Thoracic aorta (tissue), 2 donors: ENCODE measurements at places on chromosomes 6 and 20.

GRCh38 chr20:24771542-24772061 is 177.5 kb upstream of the CST7 start:
- DNase-seq, result no peak

- no peak for DNase-seq
Observed at GRCh38 chr6:34063651-34064050, 82.2 kb downstream of the GRM4 start.

DNA sequence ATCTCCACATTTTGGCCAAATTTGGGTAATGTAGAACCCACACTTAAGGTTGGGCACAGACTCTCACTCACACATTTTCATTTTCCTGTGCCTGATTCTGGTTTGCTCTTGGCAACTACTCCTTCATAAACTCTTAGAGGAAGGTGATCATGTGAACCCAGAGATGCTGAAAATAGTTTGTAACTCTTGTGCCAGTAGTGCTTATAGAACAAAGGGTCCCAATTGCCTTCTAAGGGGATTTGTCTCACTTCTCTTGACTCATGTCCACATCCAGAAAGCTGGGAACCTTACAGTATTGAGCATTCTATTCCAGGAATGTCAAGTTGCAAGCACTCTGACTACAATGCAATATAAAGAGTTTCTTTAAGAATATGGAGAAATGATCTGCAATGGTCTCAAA is 62.0 kb upstream of the TASP1 start:
- no peak for DNase-seq

DNA sequence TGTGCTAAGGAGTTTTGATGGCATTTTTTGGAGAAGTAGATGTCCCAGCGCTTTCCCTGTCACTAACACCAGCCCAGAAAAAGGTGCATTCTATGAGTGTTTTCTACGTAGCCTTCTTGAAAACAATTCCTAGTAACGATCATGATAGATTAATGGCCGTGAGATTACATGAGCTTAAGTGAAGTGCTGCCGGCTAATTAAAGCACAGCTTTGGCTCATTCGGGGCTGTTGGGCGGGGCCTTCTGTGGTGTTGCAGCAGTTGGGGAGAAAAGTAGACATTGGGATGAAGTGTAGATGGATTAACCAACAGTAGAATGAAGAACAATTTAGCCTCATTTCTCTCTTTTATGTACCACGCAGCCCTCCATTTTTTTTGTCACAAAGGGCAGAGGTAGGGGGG is 20.8 kb upstream of the TRAF3IP2 start:
- DNase-seq, result no peak

DNA sequence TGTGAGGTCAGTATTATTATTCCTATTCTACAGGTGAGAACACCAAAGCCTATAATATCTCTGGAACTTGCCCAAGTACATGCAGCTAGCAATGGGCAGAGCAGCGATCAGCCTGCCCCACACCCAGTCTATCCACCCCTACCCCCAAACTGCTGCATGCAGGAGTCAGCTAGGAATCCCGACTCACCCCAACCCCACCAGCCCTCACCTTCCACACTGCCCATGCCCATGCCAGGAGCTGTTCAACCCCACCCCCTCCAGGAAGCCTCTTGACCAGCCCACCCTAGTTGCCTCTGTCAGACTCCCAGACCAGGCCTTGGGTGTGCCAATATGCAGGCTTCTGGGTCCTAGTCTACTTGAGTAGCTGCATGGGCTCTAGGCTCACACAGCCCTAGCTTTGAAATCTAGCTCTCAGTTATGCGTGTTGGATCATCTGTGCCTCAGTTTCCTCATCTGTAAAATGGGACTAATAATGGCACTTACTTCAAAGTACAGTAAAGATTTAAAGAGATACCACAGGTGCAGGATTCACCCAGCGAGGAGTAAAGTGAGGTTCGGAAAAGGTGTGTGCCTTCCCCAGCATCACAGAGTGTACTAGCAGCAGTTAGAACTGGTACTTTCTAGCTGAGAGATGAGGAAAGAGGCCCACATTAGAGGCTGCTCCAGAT is 173.2 kb downstream of the VEGFA start:
- no peak for DNase-seq

- no peak for DNase-seq
Observed at GRCh38 chr6:167855825-167856425, 29.2 kb downstream of the AFDN start.

- DNase-seq, result no peak
Observed at GRCh38 chr6:109739686-109740085, 48.6 kb downstream of the FIG4 start.

DNA sequence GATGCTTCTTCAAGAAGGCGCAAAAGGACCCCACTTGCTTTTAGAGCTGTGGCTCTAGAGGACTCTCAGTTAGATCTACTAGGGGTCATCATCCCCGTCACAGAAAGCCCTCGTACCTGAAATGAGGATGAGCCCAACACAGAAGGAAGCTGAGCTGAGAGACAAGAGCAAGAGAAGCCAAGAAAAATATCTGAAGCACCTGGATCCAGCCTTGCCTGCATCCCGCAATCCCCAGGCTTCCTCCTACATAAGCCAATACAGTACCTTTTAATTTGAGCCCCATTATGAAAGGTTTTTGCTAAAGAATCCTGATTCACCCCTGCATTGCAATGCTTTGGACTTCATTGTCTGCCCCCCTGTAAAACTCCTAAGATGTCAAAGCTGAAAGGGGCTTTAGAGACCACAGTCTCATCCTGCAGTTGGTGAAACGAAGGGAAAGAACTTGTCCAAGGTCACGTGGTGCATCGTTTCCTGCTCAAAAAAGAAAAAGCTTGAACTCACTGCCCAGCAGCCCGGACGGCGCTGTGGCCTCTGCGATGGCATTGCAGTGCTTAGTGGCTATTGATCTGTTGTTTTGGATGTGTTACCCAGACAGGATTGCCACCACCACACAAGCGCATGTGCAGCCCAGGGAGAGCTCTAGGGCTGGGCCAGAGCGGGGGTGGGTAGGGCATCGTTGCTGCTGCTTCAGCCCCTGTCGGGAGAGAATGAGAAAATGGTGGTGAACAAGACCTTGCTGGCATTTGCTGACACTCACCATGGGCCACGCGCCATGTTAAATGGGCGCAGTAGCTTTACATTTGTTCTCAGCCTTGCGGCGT is 28.4 kb downstream of the AAR2 start:
- DNase-seq, result no peak

GRCh38 chr6:422433-423054 is 31.0 kb downstream of the IRF4 start:
- DNase-seq, result no peak
